Stimulated activated memory B cell treated with anti-CD40 and anti-IgM and Interleukin-4, amounts not matched to agents 10 μg/mL and 1 μg/mL and 100 μg/mL, for 72 hours (primary cell): ENCODE measurements at places on chromosomes 2 and 18.

GRCh38 chr2:46434851-46435273 is 44.5 kb upstream of the TMEM247 start:
- no peak for ATAC-seq

GRCh38 chr18:70420146-70420898 is 131.5 kb downstream of the SOCS6 start:
- ATAC-seq = no peak

DNA sequence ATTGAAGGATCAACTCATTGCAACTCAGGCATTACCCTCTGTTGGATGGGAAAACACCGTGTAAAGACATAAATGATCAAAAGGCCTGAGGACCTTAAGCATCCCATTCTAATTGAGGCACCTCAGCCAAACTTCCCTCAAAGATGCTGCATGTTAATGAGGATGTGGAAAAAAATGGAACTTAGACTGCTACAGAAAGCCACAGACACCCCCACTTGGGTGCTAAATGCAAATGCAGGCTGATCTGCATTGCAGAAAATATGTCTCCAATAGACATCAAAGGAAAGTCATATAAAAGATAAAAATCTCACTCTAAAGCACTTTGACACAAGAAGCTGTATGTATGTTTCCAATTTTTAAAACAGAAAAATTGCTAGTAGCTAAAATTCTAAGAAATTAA is 504.7 kb downstream of the KCNJ3 start:
- no peak for ATAC-seq

GRCh38 chr2:229553091-229553490 is 161.3 kb downstream of the DNER start:
- no peak for ATAC-seq

- ATAC-seq = no peak
These were observed 261.7 kb upstream of the HDAC4 start for GRCh38 chr2:239662413-239663120.

DNA sequence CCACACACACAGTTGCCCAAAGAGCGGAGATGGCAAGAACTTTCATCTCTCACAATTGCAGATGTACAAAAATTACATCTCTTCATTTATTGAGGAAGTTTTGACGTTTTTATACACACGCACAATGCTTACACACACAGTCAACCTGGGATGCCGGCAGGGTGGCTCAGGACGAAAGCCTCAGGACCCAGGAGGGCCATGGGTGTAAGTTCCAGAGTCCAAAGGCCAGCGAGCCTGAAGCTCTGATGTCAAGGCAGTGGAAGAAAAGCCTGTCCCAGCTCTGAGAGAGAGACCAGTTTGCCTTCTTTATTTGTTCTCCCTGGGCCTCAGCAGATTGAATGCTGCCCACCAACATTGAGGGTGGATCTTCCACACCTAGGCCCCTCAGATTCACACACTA is 10.1 kb downstream of the AMER3 start:
- ATAC-seq = no peak

- no peak for ATAC-seq
These were observed 42.0 kb upstream of the ZDBF2 start for GRCh38 chr2:206232287-206233035.

- peak; percentile 81 for ATAC-seq
These were observed 133.0 kb downstream of the MAP4K4 start for GRCh38 chr2:101830555-101830954.

DNA sequence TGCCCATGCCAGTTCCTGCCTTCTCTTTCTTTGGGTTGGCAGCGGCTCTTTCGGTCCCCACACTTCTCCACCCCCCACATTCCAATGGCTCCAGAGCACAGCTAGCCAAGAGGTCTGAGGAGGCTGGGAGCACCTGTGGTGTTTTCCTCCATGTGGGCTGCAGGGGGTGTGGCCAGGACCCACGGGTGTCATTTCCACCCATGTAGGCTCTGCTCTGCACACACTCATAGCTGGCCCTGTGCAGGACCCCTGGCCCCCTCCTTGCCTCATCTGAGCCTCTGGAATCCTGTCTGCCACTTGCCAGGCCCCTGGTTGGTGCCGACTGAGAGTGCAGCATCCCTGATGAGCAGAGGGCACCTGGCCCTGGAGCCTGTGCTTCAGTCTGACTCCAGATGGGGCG is 46.3 kb downstream of the DYSF start:
- no peak for ATAC-seq

- peak; percentile 72 for ATAC-seq
These were observed 138.9 kb upstream of the PELI1 start for GRCh38 chr2:64283006-64283570.

DNA sequence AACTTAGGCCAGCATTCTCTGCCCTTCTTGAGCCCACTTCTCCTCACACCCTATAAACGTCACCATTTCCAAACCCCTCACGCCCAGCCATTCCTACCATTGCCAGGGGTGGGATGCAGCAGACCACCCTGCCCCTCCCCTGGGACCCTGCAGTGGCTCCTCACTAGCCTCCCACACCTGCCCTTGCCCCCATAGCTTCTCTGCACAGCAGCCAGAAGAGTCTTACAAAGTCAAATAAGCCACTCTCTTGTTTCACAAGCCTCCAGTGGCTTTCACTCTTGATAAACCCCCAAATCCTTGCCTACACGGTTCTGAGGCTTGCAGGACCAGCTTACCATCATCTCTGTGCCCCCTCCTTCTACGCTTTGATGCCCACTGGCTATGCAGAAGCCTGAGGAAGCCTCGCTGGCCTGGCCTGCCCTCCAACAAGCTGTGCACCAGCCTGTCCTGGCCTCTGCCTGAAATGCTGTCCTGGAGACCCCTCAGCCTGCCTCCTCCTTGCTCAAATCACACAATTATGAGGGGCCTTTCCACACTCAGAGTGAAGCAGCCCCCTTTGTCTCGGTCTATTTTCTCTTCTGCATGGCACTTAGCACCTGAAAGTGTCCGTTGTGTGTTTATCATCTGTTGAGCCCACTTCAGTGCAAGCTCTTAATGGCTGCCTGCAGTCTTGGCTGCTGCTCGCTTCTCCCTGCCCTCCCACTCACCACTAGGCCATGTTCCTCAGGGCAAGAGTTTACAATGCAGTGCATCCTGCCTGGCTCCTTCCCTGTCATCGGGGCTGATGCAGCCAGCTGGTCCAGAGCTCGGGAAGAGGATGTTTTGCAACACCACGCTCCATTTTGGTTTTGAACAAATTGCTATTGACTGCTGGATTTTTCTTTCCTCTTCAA is 82.6 kb upstream of the RGPD5 start:
- peak; percentile 5 for ATAC-seq

DNA sequence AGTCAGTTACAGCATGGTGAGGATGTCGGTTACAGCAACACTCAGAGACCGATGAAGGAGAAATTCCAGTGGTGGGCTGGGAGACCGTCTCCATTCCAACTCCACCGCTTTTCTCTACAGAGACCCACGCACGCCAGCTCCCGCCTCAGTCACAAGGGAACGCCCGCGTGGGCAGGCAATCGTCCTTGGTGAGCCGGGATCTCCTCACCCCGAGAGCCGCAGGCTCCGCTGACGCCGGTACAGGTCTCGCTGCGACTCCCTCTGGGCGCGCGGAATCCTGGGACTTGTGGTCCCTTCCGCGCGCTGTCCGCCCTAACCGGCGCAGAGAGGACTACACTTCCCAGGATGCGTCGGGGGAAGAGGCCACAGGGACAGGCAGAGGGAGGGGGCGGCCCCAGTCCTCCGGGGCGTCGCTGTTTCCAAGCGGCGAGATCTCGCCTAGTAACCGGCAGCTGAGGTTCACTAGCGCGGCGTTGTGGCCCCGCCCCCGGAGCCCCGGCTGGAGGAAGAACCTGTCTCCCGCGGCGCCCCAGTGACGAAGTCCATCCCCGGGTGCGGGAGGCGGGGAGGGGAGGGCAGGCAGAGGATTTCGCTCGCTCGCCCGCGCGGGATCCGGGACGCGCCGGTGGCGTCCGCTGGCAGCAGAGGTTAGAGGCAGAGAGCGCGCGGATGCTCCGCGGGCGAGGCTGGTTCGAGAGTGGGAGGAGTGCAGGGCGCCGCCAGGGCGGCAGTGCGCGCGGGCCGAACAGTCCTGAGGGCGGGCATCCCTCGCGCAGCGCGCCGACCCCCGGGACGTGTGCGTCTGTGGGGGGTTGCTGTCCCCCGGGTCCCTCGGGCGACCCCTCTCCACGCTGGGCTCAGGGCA is at the start of gene EML6:
Gene EML6, plus strand, starts transcription at position 532 of the 865 bp plus-strand sequence. CDS start 1,400 bp downstream, outside the sequence.
- ATAC-seq = peak; percentile 98

- ATAC-seq = no peak
These were observed 293.9 kb upstream of the SYT4 start for GRCh38 chr18:43571078-43571689.
